HCT116 (cell line): ENCODE measurements at places on chromosomes 5 and 9. TPM values are rescaled to one million over a fixed set of nuclear protein-coding genes. Genes with fewer than 3 reads are reported as not detected.

DNAJC21 gene
- 34.7 TPM for total RNA-seq

- DNase-seq = no peak
Measured at GRCh38 chr5:181109489-181110013, 21.4 kb downstream of the OR2V1 start.

- DNase-seq = no peak
Measured at GRCh38 chr9:34451135-34451534, 7.2 kb downstream of the FAM219A start.

- no peak for DNase-seq
Measured at GRCh38 chr9:72636621-72637020, 115.2 kb downstream of the TMC1 start.

DNA sequence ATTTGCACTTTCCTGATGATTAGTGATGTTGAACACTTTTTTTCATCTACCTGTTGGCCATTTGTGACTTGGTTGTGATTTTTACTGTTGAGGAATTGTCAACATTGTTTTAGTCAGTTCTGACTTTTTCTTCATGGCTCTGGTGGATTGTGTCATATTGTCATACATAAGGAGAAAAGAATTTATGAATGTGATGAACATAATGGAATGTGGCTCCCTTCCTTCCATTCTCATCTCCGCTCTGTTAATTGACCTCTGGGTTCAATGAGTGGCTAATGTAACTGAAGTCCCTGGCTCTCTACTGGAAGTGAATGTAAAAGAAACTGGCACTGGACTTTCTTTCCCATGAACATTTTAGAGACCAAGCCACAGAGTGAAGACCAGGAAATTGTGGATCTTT, 49.2 kb downstream of the KIAA1958 start:
- no peak for DNase-seq

GRCh38 chr5:11715461-11716196, 188.6 kb downstream of the CTNND2 start:
- no peak for DNase-seq

- no peak for DNase-seq
Measured at GRCh38 chr5:14574891-14575508, 6.6 kb upstream of the OTULINL start.

DNA sequence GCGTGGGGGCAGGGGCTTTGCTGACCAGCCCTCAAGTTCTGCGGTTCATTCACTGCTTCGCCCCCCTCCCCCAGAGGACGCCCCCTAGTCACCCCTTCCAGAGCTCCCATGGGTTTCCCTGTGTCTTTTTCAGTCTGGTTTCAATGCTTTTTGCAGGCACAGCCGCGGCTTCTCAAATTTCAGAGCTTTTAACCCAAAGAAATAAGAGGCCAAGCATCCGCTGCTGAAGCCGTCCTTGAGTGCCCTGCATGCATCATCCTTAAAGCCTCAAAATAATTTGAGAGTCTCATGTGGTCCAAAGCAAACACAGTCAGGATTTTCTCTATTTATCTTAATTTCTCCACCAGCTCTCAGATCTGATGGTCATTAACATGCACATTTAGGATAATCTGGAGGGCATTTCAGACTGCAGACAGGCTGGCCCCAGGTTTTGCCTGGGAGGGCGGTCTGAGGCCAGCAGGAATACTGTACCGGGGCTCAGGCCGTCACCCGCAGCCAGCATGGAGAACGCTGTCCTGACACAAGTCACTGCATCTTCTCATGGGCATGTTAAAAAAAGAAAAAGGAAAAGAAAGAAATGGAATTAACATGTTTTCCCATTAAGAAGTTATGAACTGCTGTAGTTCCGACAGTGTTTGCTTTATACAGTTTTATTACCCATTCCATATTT, 420.8 kb upstream of the IRX4 start:
- DNase-seq = no peak

GRCh38 chr5:42230839-42231238, 192.4 kb upstream of the GHR start:
- no peak for DNase-seq

LCN15 gene
- 0.76 TPM for total RNA-seq

- DNase-seq = no peak
Measured at GRCh38 chr5:19866090-19866450, 121.9 kb downstream of the CDH18 start.

NR2F1-AS1 gene
- total RNA-seq = 20.1 TPM

DNA sequence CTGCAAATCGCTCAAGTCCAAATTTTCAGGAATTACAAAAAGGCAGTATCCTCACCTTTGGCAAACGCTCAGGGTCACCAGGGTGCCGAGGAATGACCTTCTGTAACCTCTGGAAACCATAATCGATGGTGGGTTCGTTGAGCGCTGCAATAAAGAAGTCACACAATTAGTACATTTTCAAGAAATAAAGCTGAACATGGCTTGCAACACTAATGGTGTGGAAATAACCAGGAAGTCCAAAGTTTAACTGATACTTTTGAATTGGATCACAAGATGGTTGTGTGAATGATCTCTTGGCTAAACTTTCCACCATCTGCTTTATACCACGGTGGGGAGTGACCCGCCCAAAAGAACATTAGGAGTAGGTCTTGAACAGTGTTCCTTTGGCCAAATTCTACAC, 368.7 kb downstream of the EBF1 start:
- DNase-seq = no peak

PCDH12 gene
- 0.02 TPM for total RNA-seq

DNA sequence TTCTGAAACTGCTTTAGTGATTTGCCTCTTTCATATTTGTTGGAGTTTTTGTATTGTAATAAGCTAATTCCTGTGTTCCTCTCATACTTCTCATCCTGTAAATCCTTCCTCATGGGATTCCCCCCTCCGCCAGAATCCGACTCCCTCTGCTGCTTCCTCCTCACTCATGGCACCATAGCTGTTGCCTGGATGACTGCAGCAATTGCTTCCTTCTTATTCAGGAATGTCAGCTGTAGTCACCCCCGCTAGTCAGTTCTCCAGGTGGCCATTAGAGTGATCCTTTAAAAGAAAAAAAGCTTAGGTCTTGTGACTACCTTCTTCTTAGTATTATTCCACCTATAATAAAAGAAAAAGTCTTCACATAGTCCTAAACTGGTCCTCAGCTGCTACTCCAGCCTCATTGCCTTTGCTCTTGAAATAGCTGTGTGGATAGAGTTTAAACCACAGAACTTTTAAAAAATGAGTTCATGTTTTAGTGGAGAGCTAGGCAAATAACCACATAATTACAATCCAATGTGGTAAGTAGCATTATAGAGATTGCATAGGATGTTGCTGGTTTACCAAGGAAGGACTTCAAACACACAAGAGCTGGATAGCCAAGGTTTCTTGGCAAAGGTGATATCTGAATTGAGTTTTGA, 227.3 kb downstream of the KDM4C start:
- no peak for DNase-seq

DNA sequence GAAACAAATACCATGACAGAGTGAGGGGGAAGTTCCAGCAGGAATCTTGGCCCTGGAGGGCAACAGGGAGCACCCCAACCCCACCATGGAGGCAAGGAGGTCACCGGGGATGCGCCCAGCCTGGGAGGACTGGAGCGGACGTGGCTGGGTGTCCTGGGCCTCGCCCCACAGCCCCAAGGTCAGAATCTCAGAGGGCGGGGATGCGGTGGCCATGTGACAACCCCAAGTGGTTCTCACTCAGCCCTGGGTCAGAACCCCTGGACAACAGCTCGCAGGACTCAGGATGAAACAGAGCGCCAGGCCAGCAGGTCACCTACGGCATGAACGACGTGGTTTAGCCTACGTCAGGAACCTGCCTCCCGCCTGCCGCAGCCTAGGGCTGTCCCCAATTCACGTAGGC, 64.0 kb upstream of the ZNF354A start:
- no peak for DNase-seq

DNA sequence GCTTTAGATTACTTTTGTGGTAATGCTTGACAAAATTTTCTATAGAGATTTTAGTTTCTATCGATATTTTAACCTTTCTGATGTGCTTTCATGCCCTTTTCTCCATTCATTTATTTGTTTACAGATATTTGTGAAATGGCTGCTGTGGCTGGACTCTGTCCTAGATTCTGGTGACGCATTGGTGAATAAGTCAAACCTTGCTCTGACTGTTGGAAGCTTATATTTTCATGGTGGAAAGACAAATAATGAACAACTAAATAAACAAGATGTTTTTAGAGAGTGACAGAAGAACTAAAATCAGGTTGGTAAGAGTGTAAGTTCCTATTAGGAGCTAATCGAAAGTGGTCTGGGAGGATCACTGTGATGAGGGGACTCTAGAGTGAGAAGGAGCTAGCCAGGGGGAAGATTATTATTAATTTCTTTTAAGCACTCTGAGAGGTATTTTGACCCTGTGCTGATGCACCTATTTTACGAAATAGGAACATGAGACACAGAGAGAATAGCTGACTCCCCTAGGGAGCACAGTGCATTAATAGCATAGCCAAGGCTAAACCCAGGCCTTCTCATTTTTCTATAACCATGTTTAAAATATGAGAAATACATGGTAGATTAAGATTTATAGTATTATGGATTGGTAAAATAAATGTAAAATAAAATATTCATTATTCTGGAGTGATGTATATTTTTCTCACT, 411.9 kb upstream of the ARRDC3 start:
- no peak for DNase-seq

DNA sequence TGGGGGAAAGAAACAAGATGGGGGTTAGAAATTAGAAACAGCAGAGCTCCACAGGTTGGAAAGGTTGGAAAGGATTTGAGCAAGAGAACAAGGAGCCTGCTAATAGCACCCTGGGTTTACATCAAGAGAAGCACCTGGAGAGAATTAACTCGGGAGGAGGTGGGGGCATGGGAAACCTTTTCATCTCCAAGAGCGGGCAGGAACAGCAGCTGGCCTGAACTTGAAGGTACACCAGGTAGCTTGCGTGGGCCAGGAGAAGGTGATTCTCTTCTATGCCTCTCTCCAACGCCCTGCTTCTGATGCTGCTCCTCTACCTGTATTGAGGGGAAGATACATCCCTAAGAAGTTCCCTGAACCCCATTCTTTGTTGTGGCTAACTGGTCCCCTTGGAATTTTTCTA, 37.1 kb upstream of the GLRX start:
- no peak for DNase-seq

DNA sequence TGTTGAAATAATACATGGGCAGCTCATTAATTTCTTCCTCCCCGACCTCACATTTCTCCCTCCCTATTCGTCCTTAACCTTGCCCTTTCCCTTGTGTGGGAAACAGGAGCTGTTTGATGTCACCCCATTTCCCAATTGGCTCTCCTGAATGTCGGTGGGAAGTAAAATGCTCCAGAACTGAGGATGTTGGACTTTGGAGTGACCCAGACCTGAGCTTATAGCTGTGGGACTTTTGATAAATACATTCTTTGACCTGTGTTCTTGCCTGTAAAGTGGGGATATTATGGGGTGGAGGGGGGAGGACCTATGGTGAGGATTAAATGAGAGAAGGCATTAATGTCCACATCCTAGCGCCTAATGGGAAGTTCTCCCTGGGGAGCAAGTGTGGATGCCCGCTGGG, 91.3 kb downstream of the ZNF618 start:
- DNase-seq = no peak

CARD6 gene
- total RNA-seq = not detected

- DNase-seq = no peak
Measured at GRCh38 chr9:86602715-86603114, 248.5 kb upstream of the TUT7 start.

GRCh38 chr5:100654895-100655294, 119.7 kb downstream of the FAM174A start:
- no peak for DNase-seq

DNA sequence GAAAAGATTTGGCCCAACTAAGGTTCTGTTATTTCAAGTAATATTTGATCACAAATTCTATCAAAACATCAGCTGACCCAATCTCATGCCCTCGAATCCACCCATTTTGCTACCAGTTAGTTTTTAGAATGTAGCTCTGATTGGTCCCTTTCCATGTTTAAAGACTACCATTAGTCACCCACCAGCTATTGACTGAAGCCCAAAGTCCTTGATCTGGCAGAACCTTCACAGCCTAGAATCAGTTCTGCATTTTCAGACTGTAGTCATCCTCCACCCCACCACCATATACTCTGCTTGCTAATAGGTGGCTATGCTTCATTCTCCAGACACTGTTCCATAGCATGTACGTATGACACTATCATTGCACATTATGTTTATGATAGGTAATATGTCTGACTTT, 182.2 kb upstream of the TARS1 start:
- DNase-seq = no peak

GRCh38 chr9:80049096-80049782, 477.5 kb downstream of the TLE4 start:
- DNase-seq = no peak

SLC45A2 gene
- total RNA-seq = not detected

GRCh38 chr5:68215898-68216244, 315 bp downstream of the PIK3R1 start:
- no peak for DNase-seq

GRCh38 chr5:138934971-138935370, 59.8 kb upstream of the LRRTM2 start:
- DNase-seq = no peak

WNK2 gene
- 24.4 TPM for total RNA-seq

- no peak for DNase-seq
Measured at GRCh38 chr5:123659011-123659410, 147.0 kb downstream of the CSNK1G3 start.

GRCh38 chr9:2053883-2054845, 39.0 kb downstream of the SMARCA2 start:
- DNase-seq = no peak

SARDH gene
- 5.6 TPM for total RNA-seq

GRCh38 chr5:2288466-2288865, 405.7 kb upstream of the IRX4 start:
- DNase-seq = no peak

GRCh38 chr9:21499912-21500311, 17.8 kb upstream of the IFNE start:
- no peak for DNase-seq

- no peak for DNase-seq
Measured at GRCh38 chr9:36128349-36128748, 8.2 kb upstream of the GLIPR2 start.

SPEF2 gene
- total RNA-seq = 4.6 TPM

IFNB1 gene
- not detected for total RNA-seq

CCDC127 gene
- total RNA-seq = 5.1 TPM
